ENCODE measurements at places on chromosomes 1 and 21.
A peak's percentile ranks its signal among the peaks of the same experiment; 100 is the strongest.

GRCh38 chr1:234214911-234215892, 158.1 kb upstream of the COA6 start:
- peak; percentile 47 for DNase-seq

GRCh38 chr1:111943066-111943465, 46.4 kb downstream of the KCND3 start:
- no peak for DNase-seq

DNA sequence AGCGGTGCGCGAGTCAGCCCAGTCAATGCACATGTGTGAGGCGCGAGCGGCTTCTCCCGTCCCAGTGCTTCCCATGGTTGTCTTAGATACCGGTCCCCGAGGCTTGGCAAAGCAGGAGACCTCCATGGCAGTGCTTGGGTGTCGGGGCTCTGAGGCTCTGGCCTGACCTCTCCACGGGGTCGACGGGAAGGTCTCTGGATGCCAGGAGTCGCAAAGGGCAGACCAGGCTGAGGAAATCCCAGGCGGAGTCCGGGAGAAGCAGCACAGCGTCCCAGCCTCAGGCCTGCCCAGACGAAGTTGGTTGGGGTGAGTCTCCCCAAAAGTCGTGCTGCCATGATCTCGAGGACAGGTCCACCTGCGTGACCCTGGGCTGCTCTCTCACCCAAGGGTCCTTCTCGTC, 3881.6 kb downstream of the SRGAP2C start:
- DNase-seq, result no peak

DNA sequence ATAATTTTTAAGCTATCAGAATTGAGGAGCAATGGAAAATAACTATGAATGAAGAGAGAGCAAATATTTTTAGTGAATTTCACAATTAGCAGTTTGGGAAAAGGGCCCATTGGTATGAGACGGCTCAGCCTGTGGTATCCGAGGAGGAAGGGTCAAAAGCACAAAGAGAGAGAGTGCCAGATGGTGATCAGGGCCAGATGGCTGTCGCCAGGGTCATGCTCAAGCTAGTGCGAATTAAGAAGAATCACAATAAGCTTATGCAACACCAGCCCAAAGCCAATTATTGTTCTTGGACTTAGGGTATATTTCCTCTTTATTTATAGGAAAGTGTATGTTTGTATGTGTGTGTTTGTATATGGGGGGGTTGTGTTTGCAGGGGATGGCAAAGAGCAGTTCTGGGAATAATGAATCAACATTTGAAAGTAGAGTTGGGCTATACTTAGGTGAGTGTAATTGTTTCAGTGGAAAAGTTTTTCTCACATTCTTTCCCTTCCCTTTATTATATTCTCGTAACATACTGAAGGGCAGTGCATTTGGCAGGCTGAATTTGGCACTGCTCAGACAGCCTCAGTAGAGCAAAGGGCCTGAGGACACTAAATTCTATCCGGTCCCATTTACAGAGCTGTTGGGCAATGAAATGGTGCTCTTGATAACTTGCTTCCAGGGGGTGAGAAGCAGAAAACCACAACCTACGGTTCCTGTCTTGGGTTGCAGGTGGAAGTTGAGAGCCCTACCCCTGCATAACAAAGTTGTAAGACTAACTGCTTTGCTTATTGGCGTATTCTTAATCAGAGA, 19.5 kb upstream of the DDR2 start:
- no peak for DNase-seq

DNA sequence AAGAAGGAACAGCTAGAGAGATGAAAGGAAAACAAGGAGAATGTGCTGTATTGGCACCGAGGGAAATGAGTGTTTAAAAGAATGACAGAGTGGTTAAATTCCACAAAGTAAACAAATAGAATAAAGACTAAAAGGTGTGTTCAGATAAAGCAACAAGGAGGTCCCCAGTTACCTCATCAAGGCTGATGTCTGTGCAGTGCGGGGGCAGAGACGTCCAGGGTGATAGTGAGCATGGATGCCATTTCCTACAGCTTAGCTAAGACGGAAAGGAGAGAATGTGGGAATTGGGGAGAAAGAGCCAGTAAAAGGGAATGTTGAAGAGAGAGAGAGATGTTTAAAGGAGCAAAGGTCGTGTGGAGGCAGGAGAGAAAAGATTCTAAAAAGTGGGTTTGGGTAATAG, 15.5 kb downstream of the LMOD1 start:
- DNase-seq, result no peak

DNA sequence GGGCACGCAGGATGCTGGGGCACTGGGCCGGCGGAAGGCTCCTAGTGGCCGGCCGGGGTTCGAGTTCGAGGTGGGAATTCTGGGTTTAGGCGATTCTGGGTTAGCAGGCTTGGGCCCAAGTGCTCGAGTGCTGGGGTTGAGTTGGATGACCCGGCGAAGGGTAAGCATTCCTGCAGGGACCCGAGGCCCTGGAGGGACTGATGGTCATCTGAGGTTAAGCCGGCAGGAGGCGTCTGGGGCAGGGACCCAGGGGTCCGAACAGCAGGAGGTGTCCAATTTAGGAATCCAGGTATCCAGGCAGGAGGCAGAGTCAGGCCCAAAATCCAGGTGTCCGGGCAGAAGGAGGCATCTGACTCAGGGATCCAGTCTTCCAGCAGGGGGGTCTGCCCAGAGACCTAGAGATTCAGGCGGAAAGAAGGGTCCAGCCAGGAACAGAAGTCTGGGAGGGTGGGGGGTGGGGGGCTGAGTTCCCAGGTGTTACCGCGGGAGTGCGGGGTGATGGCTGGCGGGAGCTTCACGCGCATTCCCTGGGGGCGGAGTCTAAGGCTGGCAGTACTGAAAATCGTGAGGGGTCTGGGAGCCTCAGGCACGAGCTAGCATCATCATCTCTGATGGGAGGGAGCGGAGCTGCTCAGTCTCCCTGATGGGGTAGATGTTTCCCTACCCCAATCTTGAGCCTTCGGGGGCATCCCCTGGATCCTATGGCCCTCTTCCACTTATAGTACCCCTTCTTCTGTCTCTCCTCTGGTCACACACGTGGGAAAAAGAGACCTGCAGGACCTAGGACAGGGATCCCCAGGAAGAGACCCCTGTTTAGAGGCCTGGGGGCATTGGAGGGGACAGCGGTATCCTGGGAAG, 585 bp downstream of the GPR3 start:
- DNase-seq, result no peak

DNA sequence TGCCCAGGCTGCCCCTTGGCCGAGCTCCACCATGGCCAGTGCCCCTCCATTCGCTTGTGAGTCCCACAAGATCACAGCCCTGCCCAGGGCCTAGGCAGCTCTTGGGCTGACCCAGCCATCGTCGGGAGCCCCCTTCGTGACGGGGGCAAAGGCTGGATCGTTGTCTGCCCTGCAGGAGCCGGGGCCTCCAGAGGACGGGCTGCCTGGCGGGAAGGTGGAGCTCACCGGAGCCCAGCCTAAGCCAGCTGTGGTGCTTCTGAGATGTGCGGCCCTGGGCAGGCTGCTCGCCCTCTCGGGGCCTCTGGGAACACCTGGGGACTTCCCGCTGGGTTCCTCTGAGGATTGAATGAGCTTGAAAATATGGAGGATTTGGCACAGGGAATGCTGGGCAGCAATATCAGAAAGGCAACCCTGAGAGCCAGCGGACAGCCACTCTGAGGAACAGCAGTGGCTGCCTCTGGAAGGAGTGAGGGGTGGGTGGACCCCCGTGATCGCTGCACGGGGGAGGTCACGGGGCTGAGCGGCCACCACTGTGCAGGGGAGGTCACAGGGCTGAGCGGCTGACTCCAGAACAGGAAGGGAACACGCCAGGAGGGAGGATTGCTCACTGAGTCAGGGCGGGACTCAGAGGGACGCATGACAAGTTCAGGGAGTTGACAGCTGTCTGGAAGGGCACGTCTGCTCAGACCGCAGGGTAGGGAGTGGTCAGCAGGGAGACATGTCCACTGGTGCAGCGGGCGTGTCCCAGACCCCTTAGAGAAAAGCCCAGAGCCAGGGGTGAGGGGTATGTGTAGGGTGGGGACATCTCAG, 19.3 kb downstream of the TP73 start:
- peak; percentile 46 for DNase-seq

DNA sequence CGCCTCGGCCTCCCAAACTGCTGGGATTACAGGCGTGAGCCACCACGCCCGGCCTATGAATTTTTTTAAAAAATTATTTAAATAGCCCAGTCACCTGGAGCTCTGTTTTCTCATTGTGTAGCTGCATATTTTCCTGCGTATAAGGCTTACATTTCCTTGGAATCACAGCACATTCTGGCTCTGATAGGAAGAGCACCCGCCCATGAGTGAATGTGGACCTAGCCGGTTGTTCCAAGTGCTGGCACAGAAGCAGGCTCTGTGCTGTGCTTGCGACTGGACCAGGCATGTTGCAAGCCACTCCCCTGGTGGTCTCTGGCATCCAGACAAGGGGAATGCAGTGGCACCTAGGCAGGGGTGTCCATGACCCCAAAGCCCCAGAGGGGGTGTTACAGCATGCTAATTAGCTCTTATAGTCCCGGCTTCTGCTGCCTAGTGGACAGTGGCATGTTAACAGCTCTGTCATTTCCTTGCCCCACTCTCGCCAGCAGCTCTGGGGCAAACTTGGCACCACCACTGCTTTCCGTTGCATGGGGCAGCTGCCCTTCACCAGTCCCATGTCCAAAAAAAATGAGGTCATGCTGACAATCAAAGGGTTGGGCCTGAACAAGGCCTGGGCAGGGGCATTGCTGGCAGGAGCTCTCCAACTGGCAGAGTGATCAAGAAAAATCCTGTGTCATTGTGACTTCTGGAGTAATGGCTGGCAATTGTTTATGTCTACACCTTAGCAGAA, 5.2 kb upstream of the VTCN1 start:
- no peak for DNase-seq

- no peak for DNase-seq
Measured at GRCh38 chr1:23625459-23625858, 66.1 kb upstream of the RPL11 start.

- no peak for DNase-seq
Measured at GRCh38 chr1:90291431-90292216, 296.7 kb downstream of the ZNF326 start.

- no peak for DNase-seq
Measured at GRCh38 chr1:54227091-54227602, 27.2 kb downstream of the MRPL37 start.
